ENCODE measurements at places on chromosomes 1 and 21.

DNA sequence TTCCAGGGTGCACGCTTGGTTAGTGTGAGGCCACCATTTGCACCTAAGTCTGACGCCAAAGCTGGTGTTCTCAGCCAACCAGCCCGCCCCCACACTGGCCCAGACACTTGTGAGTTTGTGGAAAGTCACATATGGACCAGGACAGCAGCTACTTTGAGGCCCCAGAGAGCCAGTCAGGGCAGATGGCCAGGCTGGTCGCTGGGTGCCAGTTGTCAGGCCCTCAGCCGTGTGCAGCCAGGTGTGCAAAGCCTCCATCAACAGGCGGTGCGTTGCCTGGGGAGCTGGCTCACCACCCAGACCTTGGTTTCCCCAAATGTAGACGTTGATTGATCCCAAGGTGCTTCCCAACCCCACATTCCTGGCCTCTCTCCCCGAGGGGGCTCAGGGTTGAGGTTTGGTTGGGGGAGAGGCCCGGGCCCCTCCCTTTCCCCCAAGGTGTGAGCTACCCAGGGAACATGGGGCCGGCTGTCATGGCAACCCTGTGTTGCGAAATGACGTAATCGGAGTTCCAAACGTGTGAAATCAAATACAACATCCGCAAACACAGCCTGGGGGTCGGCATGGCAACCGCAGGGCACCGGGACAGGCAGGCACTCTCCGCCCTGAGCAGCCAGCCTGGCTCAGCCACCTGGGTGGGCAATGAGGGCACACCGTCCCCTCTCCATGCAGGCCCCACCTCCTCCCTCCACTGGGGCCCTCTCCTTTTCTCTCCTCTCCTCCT, 42.2 kb upstream of the WNT4 start:
- DNase-seq: peak; percentile 21

DNA sequence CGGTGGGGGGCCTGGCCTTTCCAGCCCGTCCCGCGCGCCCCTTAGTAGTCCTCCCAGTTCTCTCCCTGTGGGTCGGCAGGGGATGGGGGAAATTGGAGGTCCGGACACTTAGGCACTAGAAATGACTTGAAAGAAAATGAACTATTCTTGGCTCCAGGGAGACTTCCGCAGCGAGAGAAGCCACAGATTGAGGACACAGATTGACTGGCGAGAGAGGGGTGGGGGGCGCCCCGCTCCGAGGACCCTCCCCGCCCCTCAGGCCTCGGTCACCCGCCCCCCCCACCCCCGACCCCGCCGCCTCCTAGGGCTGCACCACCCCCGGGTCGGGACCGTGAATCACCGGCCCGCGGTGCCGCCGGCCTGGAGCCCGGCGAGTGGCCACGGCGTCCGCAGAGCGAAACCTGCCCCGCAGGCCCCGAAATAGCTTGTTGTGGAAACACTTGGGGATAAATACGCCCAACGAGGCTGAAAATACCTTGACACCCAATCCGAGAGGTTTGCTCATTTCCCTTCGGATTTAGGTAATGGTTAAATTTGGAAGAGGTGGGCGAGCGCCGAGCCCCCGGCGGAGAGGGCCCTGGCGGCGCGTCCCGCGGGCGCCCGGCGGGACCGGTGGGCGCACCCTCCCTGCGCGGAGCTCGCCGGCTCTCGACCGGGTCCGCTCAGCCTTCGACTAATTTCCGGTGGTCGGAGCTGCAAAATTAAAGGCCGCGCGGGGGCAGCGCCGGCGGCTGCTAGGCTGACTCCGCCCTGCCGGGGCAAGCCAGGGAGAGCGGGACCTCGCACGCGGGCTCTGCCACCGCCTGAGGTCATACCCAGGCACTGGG, at the start of gene GFI1:
Gene GFI1, minus strand, starts transcription at position 675 of the 827 bp plus-strand sequence. CDS start 3,438 bp downstream, outside the sequence.
- DNase-seq: peak; percentile 69

DNA sequence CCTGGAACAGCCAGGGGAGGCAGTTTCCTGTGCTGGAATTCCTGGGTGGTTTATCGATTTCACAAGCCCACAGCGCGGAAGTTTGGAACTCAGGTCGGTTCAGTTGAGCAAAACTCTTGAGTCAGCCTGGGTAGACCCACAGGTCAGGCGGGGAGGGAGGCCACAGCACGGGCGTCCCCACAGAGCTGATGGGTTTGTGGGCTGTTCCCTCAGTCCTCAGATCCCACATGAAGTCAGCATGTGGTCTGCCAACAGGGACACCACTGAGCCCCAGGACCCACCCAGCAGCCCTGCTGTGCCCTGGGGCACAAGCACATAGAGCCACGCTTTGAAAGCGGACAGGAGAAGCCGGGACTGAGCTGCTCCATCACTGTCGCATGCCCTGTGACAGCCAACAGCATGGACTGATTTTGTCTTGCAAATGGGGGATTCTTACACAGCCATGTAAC, 17.4 kb downstream of the BMP8A start:
- no peak for DNase-seq

- no peak for DNase-seq
Measured at GRCh38 chr1:159066108-159066507, 10.5 kb downstream of the AIM2 start.

All from HAP-1 (cell line).